ENCODE measurements at places on chromosomes 5 and 9.

DNA sequence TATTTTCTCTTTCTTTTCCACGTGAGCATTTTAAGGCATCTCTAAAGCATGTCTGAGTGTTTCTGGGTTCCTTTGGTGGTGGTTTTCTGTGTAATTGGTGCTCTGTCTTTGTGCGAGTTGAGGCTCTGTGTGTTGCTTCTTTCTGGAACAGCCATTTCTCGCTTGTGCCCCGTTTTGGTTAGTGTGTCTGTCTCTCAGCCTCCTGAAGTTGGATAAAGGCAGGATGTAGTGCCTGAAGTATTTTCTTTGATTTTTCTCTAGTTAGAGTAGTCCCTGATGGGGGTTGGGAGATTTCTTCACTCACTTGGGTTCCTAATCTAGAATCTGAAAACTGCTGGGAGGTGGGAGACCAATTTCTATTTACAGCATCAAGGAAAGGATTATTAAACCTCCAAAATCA lies 129.7 kb upstream of the TMEM161B start:
- no peak for DNase-seq

GRCh38 chr9:26744191-26744965 lies 148.2 kb downstream of the CAAP1 start:
- DNase-seq: peak; percentile 21

DNA sequence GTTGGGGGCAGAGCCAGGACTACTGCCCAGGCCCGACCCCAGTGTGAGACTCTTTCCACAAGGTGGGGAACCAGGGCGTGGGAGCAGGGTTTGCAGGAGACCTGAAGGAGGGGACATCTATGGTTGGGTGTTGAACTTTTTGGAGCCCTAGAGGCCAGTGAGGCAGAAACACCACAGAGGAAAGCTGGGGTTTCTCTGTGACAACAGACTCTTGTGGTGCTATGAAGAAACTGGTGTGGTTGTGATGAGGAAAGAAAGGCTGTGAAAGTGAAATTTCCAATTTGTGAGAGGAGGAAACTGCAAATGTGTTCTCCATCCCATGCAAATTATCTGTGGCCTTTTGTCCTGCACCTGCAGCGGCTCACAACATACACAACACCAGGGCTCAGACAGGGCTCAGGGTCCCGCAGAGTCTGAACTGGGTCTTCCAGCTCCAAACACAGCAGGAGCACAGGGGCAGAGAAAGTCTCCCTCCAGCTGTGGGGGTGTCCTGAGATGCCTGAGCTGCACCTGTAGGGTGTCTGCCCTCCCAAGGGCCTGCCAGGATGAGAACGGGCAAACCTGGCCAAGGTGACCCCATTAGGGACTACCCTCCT lies 51.4 kb upstream of the GRHPR start:
- DNase-seq: no peak

DNA sequence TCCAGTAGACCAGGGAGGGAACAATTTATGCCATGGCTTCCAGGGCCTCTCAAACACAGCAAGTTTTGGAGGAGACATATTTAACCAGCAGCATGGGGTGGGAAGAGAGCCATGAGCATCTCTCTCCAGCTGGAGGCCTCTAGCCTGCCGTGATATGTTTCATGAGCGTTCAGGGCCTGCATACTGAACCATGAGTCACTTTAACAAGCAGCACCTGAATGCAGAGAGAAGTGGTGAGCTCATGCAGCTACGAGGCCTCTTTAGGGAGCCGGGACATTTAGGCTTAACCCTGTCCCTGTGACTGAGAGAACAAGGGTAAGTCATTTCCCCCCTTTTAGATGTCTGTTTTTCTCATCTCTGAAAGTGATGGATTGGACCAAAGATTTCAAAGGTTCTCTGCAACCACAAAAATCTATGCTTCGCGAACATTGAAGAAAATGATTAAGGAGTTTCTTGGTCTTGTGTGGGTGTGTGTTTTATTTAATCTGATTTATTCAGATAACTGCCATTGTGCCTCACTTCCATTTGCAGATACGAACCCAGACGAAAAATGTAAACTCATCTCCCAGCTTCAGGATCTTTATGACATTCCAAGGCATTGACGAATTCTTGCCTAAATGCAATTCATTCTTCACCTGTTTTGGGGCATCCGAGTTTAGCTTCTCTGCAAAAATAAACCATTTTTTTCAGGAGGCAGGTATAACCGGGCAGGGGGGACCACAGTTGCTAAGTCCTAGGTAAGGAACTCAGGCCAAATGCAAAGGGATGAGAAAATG lies 157.0 kb downstream of the GABBR2 start:
- no peak for DNase-seq

DNA sequence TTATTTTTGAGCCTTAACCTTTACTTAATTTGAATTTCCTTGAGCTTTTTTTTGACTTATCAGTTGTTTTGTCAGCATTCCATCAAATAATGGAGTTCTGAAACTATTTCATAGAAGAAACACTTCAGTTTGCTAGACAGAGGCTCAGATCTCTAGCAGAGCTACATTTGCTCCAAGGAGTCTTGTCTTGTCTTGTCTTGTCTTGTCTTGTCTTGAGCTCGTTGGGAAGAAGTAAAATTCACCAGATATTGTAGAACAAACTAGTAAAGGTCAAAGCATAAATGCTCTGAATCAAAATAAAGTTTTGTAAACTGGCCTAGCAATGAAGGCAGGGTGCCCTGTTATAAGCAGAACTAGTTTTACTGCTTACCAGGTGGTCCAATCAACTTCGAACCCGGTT lies 33.5 kb downstream of the RAB24 start:
- no peak for DNase-seq

DNA sequence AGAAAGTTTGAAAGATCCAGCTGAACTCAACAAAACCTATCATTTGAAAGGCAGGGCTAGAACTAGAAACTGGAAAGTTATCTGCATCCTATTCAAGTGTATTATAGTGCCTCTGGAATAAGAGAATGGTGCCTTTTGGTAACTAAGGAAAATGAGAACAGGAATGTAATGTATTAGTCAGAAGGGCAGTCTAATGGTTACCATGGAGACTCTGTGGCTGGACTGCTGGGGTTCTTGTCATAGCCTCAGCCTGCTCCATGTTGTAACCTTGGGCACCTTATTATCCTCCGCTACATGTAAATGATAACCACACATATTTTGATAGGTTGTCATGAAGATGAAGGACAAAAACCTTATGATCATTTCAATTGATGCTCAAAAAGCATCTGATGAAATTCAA lies 24.6 kb upstream of the IFNB1 start:
- DNase-seq: peak; percentile 43

DNA sequence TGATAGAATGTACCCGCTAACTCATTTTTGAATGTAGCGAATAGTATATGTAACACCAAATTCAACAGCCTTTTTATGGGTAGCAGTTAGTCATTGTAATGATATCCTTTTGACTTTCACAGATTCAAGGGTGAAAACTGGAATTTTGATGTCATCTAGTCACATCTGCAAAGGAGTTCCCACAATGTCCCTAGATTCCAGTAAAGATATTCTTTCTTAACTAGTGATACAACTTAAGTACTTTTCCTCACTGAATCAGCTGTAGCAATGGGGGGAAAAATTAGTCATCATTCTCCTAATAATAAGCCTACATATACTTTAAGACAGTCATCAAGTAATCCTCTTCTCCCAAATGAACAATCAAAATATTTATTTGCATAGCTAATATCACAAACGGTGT lies 11.5 kb upstream of the SSBP2 start:
- no peak for DNase-seq

GRCh38 chr9:68560071-68560844 lies 19.6 kb upstream of the TMEM252 start:
- DNase-seq: no peak

GRCh38 chr5:59390074-59390659 lies 503.4 kb downstream of the PDE4D start:
- peak; percentile 18 for DNase-seq

DNA sequence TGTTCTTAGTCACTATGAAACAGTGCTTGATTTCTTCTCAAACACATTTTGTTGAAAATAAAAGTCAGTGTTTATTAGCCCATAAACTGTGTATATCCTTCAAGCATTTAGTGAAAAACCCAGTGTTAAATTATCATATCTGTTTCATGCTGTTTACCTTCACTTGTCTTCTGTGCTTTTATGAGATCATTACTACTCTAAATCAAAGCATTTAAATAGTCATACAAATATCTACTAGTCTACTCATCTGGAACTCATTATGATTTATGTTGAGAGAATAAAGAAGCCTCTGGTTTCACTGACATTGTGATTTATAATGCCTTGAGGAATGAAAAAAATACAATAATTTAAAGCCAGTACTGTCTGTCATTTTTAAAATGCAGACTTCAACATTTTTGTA lies 366.5 kb downstream of the SLCO4C1 start:
- DNase-seq: no peak

GRCh38 chr9:128162215-128163026 lies 2.4 kb downstream of the BBLN start:
- peak; percentile 85 for DNase-seq
